ENCODE measurements at places on chromosomes 6 and 20. TPM values are rescaled to one million over a fixed set of nuclear protein-coding genes. Genes with fewer than 3 reads are reported as not detected.

LY6G6F gene
- total RNA-seq = not detected

- no peak for DNase-seq
Observed at GRCh38 chr20:9241232-9241692, 172.4 kb downstream of the PLCB4 start.

PSORS1C1 gene
- total RNA-seq = not detected

DNA sequence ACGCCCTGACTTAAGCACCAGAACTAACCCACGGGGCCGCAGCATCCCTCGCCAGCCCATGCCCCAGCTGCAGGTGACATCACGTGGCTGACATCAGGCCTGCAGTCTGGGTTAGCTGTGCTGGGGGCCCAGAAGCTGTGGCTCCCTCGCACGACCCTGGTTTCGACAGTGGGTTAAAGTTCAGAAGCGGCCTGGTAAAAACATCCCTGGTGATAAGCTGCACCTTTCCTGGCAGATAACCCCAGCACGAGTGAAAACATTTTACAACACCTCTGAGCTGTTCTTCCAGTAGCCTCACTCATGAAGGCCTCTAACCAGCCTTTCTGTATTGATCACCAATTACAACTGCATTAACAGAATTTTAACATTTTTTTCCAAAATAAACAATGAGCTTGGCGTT, 136.4 kb upstream of the RREB1 start:
- DNase-seq = no peak

- DNase-seq = no peak
Observed at GRCh38 chr6:13405961-13406477, 77.7 kb upstream of the TBC1D7 start.

RAB22A gene
- total RNA-seq = 16.1 TPM

DNA sequence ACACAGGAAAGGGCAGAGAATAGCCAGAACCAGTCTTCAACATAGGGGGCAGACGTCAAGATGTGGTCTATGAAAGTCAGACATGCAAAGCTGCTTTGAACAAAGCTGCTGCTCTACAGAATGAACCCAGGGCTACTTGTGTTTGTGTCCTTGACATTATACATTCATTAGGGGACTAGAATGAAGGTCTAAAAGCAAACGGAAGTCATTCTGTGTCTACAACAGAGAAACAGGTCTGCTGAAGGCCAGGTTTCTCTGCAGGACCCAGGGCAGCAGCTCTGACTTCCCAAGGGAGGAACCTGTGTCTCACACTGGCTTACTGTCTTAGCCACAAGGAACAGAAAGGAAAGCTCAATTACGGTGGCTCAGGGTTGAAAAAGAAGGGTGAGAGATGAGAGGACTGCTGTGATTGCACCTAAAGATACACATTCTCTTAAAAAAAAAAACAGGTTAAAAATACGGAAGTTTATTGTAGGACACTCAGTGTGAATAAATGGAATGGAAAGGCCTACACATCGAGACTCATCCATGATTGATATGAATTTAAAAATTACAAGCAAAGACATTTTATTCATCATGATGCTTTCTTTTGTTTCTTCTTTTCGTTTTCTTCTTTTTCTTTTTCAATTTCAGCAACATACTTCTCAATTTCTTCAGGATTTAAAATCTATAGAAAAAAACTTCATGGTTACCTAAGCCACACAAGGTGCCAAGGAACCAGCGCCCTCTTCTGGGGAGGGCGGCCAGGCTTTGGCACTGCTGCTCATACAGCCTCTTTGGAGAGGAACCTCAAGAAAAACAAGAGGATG, 6.7 kb downstream of the PSMA7 start:
- DNase-seq = peak; percentile 84

RFX6 gene
- 0.08 TPM for total RNA-seq

- peak; percentile 17 for DNase-seq
Observed at GRCh38 chr20:39019805-39020325, 57.7 kb downstream of the DHX35 start.

GRCh38 chr6:38646166-38646878, 6.6 kb upstream of the BTBD9 start:
- no peak for DNase-seq

GRCh38 chr6:106334646-106335448, 9.3 kb upstream of the ATG5 start:
- DNase-seq = peak; percentile 58

GRCh38 chr20:34956041-34956458, 382 bp downstream of the MYH7B start:
- DNase-seq = no peak

DNA sequence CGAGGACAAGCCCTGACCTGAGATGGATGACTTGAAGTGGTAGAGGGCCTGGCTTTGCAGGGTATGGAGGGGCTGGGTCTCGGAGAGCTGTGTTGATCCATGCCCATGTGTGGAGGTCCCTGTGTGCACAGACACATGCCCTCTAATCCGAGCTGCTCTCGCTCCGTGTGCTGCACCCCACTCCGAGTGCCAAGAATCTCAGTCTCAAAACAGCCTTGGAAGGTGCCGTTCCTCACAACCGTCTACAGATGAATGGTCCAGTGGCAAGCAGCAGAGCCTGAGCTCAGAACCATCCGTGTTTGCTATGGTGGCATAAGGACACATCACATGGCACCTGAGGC, 92.4 kb downstream of the RAMACL start:
- DNase-seq = no peak

FAM210B gene
- total RNA-seq = 201 TPM

SLC52A3 gene
- total RNA-seq = 0.11 TPM

SLC22A16 gene
- total RNA-seq = not detected

CD24 gene
- 1.1 TPM for total RNA-seq

GRCh38 chr6:160137130-160137988, 15.7 kb downstream of the SLC22A1 start:
- DNase-seq = no peak

- no peak for DNase-seq
Observed at GRCh38 chr20:61746781-61747180, 318.9 kb downstream of the TAF4 start.

- no peak for DNase-seq
Observed at GRCh38 chr6:414447-414846, 22.9 kb downstream of the IRF4 start.

OPRL1 gene
- 3.2 TPM for total RNA-seq

DNA sequence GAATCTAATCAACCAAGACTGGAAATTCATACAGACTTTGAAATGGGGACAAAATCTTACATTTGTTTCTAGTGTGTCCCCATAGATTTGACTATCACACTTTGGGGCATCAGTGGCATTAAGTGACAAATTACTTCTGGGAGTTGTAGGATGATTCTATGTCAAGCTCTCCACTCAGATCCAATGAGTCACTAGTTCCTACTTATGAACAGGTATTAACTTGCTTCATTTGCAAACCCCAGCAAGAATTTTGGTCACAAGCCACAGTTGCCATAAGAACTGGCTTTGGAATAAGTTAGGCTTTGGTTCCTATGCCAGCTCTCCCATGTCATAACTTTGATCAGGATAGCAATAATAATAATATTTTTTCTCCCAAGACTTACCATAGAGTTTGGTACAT, 77.6 kb upstream of the PTPRK start:
- no peak for DNase-seq

GRCh38 chr6:157406661-157407060, 25.7 kb downstream of the ZDHHC14 start:
- no peak for DNase-seq

- no peak for DNase-seq
Observed at GRCh38 chr6:167795874-167796191, 30.9 kb upstream of the AFDN start.

- peak; percentile 87 for DNase-seq
Observed at GRCh38 chr6:9412951-9413559, 977.7 kb upstream of the SLC35B3 start.

GRCh38 chr6:18973251-18973650, 586.1 kb downstream of the RNF144B start:
- no peak for DNase-seq

HUS1B gene
- 0.56 TPM for total RNA-seq
